Activated effector memory CD4-positive, alpha-beta T cell treated with anti-CD3 and anti-CD28 coated beads, Interleukin-2, amount 50 U/mL, for 16 hours (primary cell): ENCODE measurements at places on chromosomes 11 and 22.

DNA sequence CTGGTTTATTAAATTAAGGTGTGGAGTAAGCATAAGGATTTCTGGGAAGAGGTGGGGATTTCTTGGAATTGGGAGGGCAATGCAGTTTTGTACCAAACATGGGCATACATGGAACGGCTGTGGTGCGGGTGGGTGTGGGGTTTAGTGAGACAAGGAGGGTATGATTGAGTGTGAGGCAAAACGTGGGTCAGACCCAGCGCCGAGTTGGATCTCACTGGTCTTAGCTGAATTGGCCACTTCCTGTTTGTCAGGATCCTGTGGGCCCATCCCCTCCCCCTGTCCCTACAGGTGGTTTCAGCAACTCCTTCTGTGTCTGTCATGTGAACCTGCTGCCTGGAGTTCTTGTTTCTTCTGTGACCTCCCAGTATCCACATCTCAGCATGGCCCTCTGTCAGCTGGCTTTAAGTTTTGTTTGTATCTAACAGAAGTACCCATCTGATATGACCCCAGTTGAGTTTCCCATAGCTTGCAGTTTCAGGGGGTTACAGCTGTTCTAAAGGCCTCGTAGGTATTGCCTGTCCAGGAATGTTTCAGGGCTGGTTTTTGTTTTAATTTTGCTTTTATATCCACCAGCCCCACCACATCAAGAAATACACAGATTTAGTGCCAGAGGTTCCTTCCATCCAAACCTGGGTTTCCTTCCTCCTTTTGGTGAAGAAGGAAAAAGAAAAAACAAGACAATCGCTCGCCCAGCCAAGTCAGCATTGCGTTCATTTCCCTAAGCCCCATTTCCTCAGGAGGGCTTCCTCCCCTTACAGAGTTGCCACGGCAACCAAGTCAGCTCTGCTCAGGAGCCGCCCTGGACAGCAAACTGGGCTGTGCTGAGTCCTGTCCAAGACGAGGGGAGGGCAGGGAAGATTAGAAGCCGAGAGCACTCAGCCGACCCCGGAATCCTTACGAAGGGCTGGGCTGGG, 6.0 kb downstream of the APOL1 start:
- DNase-seq = no peak

GRCh38 chr22:20552443-20553401, 45.3 kb downstream of the MED15 start:
- no peak for DNase-seq

DNA sequence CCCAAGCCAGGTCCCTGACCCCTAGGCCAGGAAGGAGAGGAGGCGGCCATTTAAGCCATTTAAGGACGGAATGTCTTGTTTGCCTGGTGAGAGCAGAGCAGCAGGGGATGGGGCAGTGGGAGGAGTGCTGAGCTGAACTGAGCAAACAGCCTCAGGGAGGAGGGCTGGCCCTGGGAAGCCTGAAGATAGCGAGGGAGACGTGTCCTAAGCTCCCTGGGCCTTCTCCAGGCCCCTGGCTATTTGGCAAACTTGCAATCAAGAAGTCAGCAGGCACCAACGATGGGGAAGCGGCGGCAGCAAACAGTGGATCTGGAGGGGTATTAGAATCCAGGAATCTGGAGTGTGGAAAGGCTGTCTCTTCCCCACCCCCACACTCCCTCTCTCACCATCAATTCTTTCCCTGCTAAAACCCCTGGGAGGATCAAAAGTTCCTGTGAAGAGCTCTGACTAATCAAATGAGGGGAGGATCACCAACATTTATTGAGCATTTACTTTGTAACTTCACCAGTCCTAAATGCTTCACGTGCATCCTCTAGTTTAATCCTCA, 8.8 kb downstream of the BCL9L start:
- DNase-seq = no peak

DNA sequence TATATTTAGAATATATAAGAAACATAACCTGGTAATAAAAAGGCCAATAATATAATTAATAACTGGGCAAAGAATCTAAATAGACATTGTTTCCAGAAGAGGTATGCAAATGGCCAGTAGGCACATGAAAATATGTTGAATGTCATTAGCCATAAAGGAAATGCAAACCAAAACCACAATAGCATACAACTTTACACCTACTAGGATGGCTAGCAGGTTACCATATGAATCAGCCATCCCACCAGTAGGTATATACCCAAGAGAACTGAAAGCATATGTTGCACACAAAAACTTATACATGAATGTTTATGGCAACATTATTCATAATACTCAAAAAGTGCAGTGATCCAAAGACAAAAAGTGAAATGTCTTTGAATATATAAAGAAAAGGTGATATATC, 2.7 kb upstream of the OR2D2 start:
- no peak for DNase-seq

- peak; percentile 61 for DNase-seq
Observed at GRCh38 chr11:7673724-7674434, 579 bp upstream of the CYB5R2 start.

- DNase-seq = peak; percentile 22
Observed at GRCh38 chr22:47623763-47624148, 861.3 kb downstream of the TBC1D22A start.

GRCh38 chr11:127143251-127143650, 142.7 kb upstream of the KIRREL3 start:
- DNase-seq = no peak

- DNase-seq = peak; percentile 91
Observed at GRCh38 chr22:50190182-50190940, 4.6 kb downstream of the TRABD start.

DNA sequence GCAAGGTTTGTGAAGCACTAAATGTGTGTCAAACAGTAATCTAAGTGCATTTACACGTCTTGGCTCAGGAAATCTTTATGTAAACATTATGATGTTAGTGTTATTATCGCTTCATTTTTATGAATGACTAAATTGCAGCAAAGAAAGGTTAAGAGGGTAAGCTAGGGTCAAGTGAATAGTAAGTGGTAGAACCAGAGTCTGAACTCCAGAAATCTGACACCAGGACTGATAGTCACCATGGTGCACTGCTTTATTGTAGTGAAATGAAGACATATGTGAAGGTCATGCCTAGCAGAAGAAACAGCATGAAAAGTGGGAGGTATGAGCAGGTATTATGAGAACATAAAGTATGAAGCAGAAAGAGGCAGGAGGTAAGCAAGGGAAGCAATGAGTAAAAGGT, 368.7 kb upstream of the TENM4 start:
- DNase-seq = no peak

DNA sequence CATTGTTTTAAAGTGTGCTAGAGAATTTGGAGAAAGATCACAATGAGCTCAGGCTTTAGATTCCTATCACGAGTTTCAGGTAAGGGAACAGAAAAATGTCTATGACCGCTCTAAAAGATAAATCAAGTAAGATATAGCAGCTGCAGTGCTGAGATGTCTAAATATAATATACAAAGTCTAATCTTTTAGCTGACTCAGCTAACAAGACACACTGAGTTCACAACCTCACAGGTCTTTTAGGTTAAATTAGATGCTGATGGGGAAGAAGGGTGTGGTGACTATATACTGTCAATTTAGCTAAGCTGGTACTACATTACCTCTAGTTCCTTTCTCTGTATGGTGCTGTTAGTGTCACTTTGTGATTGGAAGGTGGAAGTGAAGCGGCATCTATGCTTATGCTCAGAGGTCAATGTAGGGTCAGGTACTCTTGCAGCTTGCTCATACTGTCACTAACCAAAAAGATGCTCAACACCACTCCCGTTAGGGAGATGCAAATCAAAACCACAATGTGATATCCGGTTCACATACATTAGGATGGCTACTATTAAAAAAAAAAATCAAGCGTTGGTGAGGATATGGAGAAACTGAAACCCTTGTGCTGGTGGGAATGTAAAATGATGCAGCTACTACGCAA, 283.5 kb downstream of the SWAP70 start:
- DNase-seq = no peak

- DNase-seq = peak; percentile 10
Observed at GRCh38 chr22:49877642-49878041, 24.0 kb downstream of the ZBED4 start.

DNA sequence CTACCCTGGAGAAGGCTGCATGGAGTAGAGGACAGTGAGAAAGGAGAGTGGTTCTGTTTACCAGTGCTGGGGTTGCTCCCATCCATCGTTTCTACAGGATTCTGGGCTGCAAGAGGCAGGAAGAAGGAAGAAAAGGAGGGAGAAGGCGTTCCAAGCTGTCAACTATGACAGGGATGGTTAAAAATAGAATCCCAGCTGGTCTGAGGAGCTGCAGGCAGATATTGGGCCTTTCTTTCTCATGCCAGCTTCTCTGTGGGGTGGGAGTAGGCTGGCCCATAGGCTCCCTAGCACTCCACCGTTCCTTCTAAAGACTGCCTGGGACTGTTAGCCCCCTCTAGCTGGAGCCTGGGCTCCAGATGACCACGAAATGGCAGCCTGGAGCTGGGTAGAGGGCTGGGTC, 13.6 kb downstream of the CCKBR start:
- DNase-seq = no peak

DNA sequence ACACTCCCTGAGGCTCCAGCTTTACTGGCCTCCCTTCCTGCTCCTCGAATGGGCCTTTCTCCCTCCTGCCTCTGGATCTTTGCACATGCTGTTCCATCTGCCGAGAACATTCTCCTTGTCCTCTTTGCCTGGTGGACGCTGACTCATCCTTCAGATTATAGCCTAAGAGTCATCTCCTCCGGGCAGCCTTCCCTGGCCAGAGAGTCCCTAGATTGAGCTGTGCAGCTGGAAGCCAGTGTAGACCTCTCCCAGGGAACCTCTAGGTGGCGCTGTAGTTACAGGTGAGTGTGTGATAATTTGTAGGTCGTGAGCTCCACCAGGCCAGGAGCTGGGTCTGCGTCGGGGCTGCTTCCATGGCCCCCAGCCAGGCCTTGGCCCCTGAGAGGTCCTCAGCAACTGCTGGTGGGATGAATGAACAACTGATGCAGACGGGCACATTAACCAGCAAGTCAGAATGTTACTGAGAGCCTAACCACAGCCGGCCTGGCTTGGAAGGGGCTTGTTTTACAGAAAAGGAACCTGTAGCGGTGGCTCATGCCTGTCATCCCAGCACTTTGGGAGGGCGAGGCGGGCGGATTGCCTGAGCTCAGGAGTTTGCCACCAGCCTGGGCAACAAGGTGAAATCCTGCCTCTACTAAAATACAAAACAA, 8.7 kb downstream of the PNPLA5 start:
- DNase-seq = peak; percentile 73

DNA sequence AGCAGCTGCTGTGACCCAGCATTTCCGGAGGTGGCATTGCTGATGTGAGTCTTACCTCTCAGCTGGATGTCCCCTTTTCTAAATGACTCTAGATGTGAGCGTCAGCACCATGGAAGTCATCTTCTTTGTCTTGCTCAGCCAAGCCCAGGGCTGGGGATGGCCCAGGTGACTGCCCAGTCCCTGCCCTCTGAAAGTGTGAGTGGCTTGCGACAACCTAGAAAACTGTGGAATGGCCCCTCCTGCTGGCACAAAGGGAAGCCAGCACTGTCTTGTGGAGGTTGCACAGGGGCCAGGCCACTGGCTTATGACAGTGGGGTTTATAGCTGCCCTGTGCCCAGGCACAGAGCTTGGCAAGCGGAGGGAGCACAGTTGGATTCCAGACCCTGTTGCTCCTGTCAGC, 6.2 kb downstream of the TUB start:
- DNase-seq = no peak

- DNase-seq = no peak
Observed at GRCh38 chr11:64314146-64314804, 3.1 kb downstream of the TRMT112 start.
